ENCODE measurements at places on chromosomes 2 and 18.

DNA sequence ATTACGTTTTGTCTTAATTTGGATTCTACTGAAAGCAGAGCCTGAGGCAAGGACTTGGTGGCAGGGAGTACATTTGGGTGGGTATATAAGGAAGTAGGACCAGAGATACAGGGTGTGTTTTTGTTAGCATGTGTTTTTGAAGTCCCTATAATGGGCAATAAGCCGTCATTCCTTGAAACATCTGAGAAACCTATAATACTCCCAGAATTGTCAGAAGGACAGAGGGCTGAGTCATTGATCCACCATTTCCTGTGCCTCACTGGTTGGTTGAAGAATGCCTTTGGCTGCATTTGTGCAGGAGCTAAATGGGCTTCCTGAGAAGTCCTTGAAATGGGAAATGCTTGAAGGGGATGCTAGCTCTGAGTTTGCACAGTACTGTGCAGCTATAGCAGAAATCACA, 281.8 kb upstream of the ZEB2 start:
- no peak for DNase-seq

DNA sequence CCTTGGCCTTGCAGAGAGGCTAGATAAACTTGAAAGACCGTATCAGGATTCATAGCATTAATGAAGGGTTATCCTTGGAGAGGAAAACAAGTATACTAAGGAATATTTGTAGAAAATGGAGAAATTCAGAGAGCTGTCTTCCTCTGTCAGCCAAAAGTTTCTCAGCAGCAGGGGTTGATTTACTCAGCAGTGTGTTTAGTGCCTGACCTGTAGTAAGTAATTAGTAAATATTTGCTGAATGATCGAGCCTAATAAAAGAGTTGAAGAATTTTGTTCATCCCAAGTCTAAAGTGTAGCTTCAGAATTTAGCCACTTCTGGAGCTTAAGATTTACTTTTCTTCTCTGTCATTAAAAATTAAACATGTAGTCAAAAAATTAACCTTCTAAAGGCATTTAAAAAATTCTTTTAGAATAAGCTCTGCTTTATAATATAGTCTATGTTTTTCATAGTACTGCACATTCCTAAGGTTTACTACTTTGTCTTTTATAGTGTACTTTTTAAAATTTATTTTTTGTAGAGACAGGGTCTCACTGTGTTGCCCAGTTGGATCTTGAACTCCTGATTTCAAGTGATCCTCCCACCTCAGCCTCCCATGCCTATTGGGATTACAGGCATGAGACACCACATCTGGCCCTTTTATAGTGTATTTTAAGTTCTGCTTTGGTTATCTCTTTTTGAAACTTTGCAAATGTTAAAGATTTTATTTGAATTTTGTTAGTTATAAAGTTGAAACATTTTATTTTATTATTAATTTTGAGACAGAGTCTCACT, 138.4 kb upstream of the MYO3B start:
- DNase-seq = no peak

DNA sequence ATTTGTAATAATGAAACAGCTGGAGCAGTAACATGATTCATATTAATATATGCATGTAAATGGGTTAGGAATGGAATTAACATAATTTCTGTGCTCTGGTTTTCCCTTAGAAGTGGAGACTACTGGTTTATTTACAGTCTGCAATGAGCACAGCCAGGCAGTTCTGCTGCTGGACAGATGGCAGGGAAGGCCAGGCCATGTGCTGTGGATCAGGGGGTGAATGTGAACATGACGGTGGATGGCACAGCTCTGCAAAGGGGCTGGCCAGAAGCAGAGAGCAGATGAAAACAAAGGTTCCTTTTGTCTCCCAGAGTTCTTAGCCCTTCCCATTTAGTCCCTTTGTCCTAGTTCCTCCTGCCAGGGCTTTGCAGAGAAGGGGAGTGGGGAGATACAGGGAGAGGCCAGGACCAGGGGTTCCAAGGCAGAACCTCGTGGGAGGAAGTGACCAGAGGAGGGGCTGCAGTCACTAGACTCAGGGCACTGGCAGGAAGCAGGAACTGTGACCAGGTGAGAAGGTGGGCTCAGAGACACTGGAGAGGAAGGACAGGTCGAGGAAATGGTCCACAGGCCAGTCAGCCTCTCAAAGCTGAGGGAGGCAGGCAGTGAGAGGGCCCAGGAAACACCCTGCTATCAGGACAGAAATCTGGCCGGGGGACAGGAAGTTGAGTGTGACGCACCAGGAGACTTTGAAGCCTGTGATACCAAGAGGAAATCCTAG, 112.9 kb upstream of the ATP8B1 start:
- DNase-seq = no peak

GRCh38 chr2:39991298-39991697, 212.2 kb upstream of the THUMPD2 start:
- DNase-seq = no peak

- no peak for DNase-seq
These were observed 8.6 kb downstream of the RBFA start for GRCh38 chr18:80042785-80043184.

- no peak for DNase-seq
These were observed 17.7 kb downstream of the SMC6 start for GRCh38 chr2:17735864-17736263.

DNA sequence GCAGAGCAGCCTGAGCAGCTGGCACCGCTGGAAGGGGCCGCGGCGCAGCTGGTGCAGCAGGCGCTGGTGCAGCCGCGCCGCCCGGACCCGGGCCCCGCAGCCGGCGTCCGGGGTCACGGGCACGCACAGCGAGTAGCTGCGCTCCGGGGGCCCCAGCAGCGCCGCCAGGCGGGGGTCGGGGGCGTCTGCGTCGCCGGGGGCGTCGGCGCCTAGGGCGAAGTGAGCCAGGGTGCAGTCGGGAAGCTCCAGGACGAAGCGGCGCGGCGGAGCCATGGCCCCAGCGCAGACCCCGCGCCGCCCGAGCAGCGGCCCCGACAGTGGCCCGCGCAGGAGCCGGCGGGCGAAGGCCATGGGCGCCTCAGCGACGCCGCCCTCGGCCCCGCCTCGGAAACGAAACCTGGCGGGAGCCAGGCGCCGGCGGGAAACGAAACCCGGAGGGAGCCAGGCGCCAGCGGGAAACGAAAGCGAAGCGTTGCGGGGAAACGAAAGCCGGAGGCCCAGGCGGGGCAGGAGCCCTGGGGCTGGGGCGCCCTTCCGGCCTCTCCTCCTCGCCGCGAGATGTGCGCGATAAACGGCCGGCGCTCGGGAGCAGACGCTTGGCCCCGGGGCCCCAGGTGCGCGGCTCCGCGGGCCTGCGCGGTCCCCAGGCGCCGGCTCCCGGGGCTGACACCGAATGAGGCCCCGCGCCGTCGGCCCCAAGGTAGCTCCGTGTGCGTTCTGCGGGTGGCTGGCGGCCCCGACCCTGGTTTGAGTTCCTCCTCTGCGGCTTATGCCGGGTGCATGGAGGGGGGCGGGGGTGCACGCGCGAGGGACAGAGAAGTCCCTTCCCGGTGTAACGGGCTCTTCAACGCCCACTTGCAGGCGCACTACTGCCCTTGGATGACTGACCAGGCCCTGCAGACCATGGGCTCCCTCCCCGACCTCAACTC, at the start of gene CMPK2:
Gene CMPK2, minus strand, starts transcription at position 562 of the 929 bp plus-strand sequence. Its CDS starts 211 bp downstream, at position 351.
- DNase-seq = peak; percentile 72

Measured in stimulated activated CD8-positive, alpha-beta memory T cell treated with anti-CD3 and anti-CD28 coated beads, Interleukin-7, amount 100 ng/mL, for 1 hour (primary cell).